CD4-positive, alpha-beta T cell (primary cell): ENCODE measurements at places on chromosomes 3 and 15. TPM values are rescaled to one million over a fixed set of nuclear protein-coding genes. Genes with fewer than 3 reads are reported as not detected.

- no peaks in the 10 kb centered on the region for H3K27me3 ChIP-seq
- H3K36me3 ChIP-seq = no peaks in the 10 kb centered on the region
Observed at GRCh38 chr3:162317046-162317445, 820.4 kb downstream of the OTOL1 start.

DNA sequence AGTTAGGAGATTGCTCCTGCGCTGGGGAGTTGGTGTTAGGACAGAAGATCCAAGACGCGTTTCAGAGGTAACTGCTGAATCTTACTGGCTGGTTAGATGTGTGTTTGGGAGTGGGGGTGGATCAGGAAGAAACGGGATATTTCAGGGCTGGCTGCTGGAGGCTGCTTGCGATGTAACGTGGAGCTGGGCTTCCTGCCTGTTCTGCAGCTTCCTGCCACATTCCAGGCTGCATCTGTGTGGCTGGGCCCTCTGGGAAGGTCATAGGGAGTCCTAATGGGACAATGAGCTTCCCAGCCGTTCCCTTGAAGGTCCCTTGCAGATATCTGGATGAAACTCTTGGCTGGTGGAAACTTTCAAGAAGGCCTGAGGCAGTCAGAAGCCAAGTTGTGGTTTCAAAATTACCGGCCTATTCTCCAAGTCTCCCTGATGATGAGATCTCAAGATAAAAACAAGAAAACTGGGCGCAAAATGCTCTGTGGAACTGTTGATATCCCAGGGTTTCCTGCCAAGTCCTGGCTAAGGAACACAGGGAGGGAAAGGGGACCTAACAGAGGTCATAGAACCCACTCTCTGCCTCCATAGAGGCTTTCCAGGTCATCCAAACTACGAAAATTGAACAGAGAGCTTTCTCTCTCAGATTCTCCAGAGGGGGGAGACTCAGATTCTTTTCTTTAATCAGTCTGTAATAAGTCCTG, 67.0 kb downstream of the NOX5 start:
- no peaks in the 10 kb centered on the region for H3K27me3 ChIP-seq
- H3K4me1 ChIP-seq = no peaks in the 10 kb centered on the region
- no peak overlapping the region for H3K27ac ChIP-seq
- H3K36me3 ChIP-seq = no peaks in the 10 kb centered on the region
- no peak for DNase-seq

GRCh38 chr3:39361252-39361927, 21.8 kb upstream of the SLC25A38 start:
- H3K4me3 ChIP-seq = no peak overlapping the region
- peak overlapping the region; percentile 48 for H3K27ac ChIP-seq
- peaks cover 39% of the 10 kb centered on the region for H3K4me1 ChIP-seq
- H3K27me3 ChIP-seq = no peaks in the 10 kb centered on the region

DNA sequence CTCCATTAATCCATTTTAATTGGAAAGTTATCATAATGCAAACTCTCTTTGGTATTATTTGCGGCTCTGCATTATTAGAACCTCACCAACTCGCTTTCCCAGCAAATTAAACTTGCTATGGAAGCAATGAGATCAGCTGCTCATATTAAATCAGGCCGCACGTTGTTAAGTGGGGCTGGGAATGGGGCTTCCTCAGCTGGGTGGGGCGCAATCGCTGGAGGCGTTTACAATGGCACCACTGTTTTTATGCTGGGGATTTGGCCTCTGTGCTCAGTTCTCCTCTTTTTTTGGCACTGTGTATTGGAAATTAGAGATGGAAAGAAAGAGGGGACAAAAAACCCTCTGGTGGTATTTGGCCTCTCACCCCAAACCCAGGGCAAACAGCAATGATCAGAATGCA, 72.2 kb downstream of the RPLP1 start:
- no peaks in the 10 kb centered on the region for H3K36me3 ChIP-seq
- H3K27ac ChIP-seq = no peak overlapping the region
- H3K4me3 ChIP-seq = no peak overlapping the region
- H3K27me3 ChIP-seq = no peaks in the 10 kb centered on the region
- DNase-seq = no peak
- H3K4me1 ChIP-seq = no peaks in the 10 kb centered on the region

Gene MST1
- total RNA-seq = 7.8 TPM

DNA sequence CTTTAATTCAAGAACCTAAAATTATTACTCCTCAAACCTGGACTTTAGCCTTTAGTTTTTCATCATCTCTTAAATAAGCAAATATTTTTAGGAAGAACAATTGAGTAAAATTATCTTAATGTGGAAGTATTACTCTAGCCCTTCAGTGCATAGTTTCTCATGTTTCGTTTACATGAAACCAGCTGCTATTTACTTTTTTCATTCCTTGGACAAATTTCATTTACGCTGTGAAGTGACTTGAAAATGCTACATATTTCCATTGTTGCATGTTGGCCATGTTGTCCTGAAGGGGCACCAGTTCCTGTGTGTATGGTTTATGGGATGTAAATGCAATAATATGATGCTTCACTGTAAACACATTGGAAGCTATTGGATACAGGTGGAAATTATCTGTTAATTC, 49.9 kb downstream of the SLC25A26 start:
- no peak for DNase-seq
- no peak overlapping the region for H3K4me3 ChIP-seq
- no peaks in the 10 kb centered on the region for H3K4me1 ChIP-seq
- no peaks in the 10 kb centered on the region for H3K36me3 ChIP-seq

GRCh38 chr15:27065151-27065550, 94.2 kb downstream of the GABRG3 start:
- DNase-seq = no peak
- H3K27ac ChIP-seq = no peak overlapping the region
- H3K27me3 ChIP-seq = no peaks in the 10 kb centered on the region
- no peaks in the 10 kb centered on the region for H3K4me1 ChIP-seq

Gene FOXB1
- total RNA-seq = 0.14 TPM

DNA sequence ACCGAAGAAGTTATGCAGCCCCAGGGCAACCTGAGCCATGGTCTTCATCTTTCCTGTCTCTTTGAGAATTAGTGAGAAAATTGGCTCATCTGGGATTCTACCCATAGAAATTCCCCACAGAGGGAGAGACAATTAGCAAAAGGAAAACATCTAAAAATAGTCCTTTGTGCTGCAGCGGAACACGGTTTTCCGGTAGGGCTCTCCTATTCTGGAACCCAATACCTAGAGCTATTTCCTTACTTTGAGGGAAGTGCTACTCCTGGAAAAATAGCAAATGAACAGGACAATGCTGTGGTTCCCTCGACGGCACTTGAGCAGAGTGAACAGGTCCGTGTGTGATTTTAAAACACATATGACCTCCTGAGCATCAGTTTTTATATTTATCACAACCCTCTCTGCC, 210.5 kb downstream of the FGF12 start:
- no peaks in the 10 kb centered on the region for H3K36me3 ChIP-seq
- H3K4me3 ChIP-seq = no peak overlapping the region

Gene ECE2
- not detected for total RNA-seq

Gene SLC12A1
- total RNA-seq = not detected

Gene MITF
- total RNA-seq = not detected

- no peaks in the 10 kb centered on the region for H3K27me3 ChIP-seq
- no peak for DNase-seq
- H3K4me1 ChIP-seq = peaks cover 39% of the 10 kb centered on the region
- no peak overlapping the region for H3K4me3 ChIP-seq
- H3K27ac ChIP-seq = no peak overlapping the region
- peaks cover 3% of the 10 kb centered on the region for H3K36me3 ChIP-seq
Observed at GRCh38 chr15:40892447-40893012, 1.7 kb upstream of the VPS18 start.

DNA sequence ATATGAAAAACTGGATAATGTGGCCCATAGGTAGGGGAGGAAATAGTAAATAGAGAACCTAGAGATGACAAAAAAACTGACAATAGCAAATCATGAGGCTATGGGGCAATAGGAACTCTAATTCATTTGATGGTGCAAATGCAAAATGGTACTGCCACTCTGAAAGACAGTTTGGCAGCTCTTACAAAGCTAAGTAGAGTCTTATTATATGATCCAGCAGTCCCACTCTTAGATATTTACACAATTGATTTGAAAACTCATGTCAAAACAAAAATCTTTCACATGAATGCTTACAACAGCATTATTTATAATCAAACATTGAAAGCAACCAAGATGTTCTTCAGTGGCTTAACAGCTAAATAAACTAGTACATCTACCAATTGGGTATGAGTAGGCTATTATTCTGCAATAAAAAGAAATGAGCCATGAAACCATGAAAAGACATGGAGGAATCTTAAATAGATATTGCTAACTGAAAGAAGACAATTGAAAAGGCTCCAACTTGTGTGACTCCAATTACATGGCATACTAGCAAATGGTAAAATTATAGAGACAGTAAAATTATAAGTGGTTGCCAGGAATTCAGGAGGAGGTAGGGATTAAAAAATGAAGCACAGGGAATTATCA, 321.8 kb upstream of the STAC start:
- no peak for DNase-seq
- H3K36me3 ChIP-seq = no peaks in the 10 kb centered on the region
- no peak overlapping the region for H3K4me3 ChIP-seq
- no peaks in the 10 kb centered on the region for H3K4me1 ChIP-seq
- no peaks in the 10 kb centered on the region for H3K27me3 ChIP-seq

Gene ACKR4
- 0.16 TPM for total RNA-seq

- H3K27me3 ChIP-seq = no peaks in the 10 kb centered on the region
- no peak overlapping the region for H3K27ac ChIP-seq
- H3K36me3 ChIP-seq = no peaks in the 10 kb centered on the region
- no peak overlapping the region for H3K4me3 ChIP-seq
- no peak for DNase-seq
Observed at GRCh38 chr15:22950256-22950990, 29.7 kb downstream of the CYFIP1 start.

- no peak for DNase-seq
- no peak overlapping the region for H3K27ac ChIP-seq
- H3K36me3 ChIP-seq = no peaks in the 10 kb centered on the region
Observed at GRCh38 chr3:35401671-35402070, 237.7 kb upstream of the ARPP21 start.

GRCh38 chr3:156939315-156939714, 113.2 kb downstream of the LEKR1 start:
- no peak overlapping the region for H3K4me3 ChIP-seq
- no peaks in the 10 kb centered on the region for H3K27me3 ChIP-seq
- no peak overlapping the region for H3K27ac ChIP-seq
- no peaks in the 10 kb centered on the region for H3K36me3 ChIP-seq

GRCh38 chr3:64265646-64266045, 40.4 kb upstream of the PRICKLE2 start:
- peaks cover 5% of the 10 kb centered on the region for H3K27me3 ChIP-seq
- H3K27ac ChIP-seq = no peak overlapping the region
- DNase-seq = no peak
- no peaks in the 10 kb centered on the region for H3K36me3 ChIP-seq

GRCh38 chr3:31004025-31004678, 109.7 kb upstream of the GADL1 start:
- no peak for DNase-seq
- H3K4me1 ChIP-seq = no peaks in the 10 kb centered on the region
- H3K4me3 ChIP-seq = no peak overlapping the region
- H3K27ac ChIP-seq = no peak overlapping the region
- H3K36me3 ChIP-seq = no peaks in the 10 kb centered on the region
- H3K27me3 ChIP-seq = no peaks in the 10 kb centered on the region

- no peaks in the 10 kb centered on the region for H3K36me3 ChIP-seq
- no peak for DNase-seq
- peaks cover 4% of the 10 kb centered on the region for H3K27me3 ChIP-seq
- H3K4me1 ChIP-seq = no peaks in the 10 kb centered on the region
- no peak overlapping the region for H3K27ac ChIP-seq
- no peak overlapping the region for H3K4me3 ChIP-seq
Observed at GRCh38 chr15:33846142-33846541, 122.2 kb upstream of the CHRM5 start.

Gene TMCC1
- 33.8 TPM for total RNA-seq

DNA sequence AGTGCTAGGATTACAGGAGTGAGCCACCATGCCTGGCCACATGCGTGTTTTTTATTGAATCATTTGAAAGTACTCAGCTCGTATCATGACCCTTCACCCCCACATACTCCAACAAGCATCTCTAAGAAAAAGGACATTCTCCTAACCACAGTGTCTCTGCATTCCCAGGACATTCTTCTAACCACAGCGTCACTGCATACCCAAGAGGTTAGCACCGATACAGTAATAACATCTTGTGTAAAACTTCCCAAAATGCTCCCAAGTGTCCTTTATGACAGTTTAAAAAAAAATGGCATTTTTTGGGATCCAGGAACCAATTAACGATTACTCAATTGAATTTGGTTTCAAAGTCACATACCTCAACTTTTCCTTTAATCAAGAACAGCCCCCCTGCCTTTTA, 39.6 kb downstream of the FLNB start:
- H3K27me3 ChIP-seq = no peaks in the 10 kb centered on the region
- H3K4me3 ChIP-seq = no peak overlapping the region
- H3K36me3 ChIP-seq = no peaks in the 10 kb centered on the region
- H3K27ac ChIP-seq = no peak overlapping the region
- DNase-seq = no peak

Gene ANKUB1
- total RNA-seq = not detected

DNA sequence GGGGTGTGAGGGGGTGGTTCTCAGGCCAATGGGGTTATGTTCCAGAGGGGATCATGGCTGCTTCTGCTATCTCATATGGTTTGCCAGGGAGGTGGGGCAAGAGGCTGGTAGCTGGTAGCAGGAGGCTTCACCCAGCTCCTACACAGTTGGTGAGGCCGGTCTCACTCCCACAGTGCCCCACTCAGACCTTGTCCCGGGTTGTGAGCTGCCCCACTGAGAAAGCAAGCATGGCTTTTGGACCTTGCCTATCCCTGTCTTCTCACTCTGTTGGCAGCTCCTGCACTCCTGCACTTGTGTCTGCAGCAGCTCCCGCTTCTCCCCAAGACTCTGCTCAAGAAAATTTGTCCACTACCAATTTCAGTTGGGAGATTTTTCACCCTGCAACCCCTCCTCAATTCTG, 46.1 kb downstream of the MYRIP start:
- H3K27ac ChIP-seq = no peak overlapping the region
- no peaks in the 10 kb centered on the region for H3K27me3 ChIP-seq
- no peak overlapping the region for H3K4me3 ChIP-seq
- no peak for DNase-seq
- no peaks in the 10 kb centered on the region for H3K36me3 ChIP-seq

DNA sequence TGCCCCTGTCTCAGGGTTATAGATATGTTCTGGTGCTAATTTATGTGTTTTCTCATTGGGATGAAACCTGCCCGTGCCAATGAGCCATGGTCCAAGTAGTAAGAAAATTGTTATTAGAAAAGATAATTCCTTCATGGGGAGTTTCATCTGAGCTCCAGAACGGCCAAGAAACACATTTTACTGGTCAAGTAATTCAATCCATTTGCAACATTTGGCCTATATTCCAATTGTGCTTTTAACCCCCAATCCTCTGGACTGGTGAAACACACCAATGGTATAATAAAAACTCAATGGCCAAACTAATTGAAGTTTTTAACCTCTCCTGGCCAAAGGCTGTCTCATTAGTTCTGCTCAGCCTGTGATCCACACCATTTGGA, 53.7 kb upstream of the XCR1 start:
- H3K36me3 ChIP-seq = no peaks in the 10 kb centered on the region
- no peak for DNase-seq
- H3K27me3 ChIP-seq = no peaks in the 10 kb centered on the region

GRCh38 chr15:33068511-33068990, 126.0 kb downstream of the FMN1 start:
- H3K27ac ChIP-seq = no peak overlapping the region
- peaks cover 13% of the 10 kb centered on the region for H3K4me1 ChIP-seq
- no peak overlapping the region for H3K4me3 ChIP-seq
- H3K36me3 ChIP-seq = no peaks in the 10 kb centered on the region
- DNase-seq = no peak

GRCh38 chr15:40803076-40803475, 3.8 kb upstream of the ZFYVE19 start:
- peaks cover 11% of the 10 kb centered on the region for H3K36me3 ChIP-seq
- H3K4me3 ChIP-seq = no peak overlapping the region
- H3K27me3 ChIP-seq = no peaks in the 10 kb centered on the region
- DNase-seq = no peak
- H3K27ac ChIP-seq = no peak overlapping the region
